ENCODE measurements at places on chromosomes 11 and 22.

GRCh38 chr11:118277312-118277711 lies 13.2 kb upstream of the MPZL2 start:
- DNase-seq: no peak

DNA sequence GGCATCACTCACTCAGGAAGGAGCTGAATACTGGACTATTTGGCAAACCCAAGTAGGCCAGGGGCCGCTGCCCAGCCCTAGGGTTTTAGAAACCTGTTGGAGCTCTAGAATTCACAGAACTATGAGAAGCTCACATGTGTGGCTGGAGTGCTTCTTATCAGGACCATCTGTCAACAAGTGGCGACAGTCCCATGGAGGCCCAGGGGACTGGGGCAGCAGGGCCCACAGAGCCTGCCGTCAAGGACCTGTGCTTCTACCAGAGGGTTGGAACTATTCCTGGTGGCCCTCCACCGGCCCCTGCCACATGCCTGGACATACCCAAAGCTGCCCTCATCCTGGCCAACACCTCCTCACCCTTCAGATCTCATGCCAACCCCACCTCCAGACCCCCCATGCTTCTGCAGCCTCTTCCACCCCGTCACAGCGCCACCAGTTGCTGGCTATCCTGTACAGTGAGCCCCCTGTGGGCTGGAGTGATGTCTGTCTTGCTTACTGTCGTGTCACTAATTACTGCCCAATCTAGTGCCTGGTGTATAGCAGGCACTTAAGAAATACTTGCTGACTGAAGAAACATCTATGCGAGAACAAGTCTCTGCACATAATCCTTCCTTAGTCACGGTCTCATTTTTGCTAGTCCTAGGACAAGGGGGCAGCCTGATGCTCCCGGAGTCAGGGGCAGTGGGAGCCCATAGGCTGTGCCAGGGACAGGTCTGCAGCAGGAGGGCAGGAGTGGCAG lies 27.2 kb upstream of the RASL10A start:
- DNase-seq: no peak

- DNase-seq: no peak
Measured at GRCh38 chr22:18119409-18120110, 9.0 kb downstream of the TUBA8 start.

- peak; percentile 31 for DNase-seq
Measured at GRCh38 chr11:64146036-64146955, 19.6 kb downstream of the MACROD1 start.

DNA sequence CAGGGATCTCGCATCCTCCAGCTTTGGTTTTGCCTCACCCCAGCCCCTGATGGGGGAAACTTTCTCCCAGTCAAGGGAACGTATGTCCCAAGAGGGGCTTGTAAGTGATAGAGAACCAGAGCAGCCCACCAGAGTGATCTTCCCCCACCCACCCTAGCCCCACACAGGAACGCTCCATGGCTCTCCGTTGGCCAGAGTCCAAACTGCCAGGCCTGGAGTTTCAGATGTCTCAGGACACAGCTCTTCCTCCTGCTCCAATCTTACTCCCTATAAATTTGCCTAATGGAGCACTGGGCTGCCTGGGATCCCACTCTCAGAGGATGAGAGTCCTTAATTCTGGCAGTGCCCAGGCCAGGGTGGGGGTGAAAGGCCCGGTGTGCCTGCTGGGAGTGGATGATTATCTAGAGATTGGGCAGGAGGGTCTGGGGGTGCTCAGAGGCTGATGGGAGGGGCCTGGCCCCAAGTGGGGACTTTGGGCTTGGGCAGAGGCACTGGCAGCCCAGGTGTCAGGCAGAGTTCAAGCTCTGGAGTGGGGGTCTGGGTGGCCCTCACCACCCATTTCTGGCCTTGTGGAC lies 79.9 kb downstream of the WNT7B start:
- DNase-seq: no peak

GRCh38 chr11:27700351-27701301 lies at the start of gene BDNF:
Gene BDNF (minus strand): TSS chr11:27700455. CDS start chr11:27658564, 41,891 bp downstream.
- DNase-seq: no peak

GRCh38 chr11:16781936-16782919 lies 43.8 kb downstream of the C11orf58 start:
- no peak for DNase-seq

DNA sequence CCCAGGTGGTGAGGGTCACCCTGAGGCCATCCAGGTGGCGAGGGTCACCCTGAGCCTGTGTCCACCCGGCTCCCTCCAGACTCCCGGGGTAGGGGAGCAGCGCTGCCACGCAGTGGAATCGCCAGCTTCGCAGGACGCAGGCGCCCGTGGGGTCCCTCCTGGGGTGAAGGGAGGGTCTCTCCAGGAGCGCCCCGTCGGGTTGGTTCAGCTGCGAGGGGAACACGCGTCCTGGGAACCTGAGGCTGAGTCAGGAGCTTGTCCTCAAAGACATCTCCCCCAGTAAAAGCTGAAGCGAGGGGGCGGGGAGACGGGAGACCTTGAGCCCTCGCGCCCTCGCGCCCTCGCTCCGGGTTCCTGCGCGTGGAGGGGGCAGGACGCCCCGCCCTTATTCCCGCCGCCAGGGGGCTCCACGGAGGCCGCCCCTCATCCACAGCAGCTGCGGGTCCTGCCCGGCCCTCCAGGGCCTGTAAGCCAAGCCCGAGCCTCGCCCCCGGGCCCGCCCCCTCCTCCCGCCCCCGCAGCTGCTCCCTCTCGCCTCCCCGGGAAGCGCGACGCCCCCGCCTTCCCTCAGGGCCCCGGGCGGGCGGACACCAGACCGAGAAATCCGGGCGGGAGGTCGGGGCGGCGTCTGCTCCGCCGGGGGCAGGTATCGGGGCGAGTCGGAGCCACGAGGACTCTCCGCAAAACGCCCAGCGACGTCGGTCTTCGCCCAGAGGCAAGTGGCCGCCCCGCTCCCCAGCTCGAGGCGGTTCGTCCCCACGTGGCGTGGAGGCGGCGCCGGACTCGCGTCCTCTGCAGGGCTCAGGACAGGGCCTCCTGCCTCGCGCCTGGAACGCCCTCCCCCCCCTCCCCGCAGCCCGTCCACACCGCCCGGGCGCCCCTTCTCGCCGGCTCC lies 22.8 kb downstream of the PIM3 start:
- DNase-seq: no peak

GRCh38 chr22:33112580-33112979 lies 54.4 kb upstream of the SYN3 start:
- DNase-seq: no peak

- DNase-seq: no peak
Measured at GRCh38 chr11:47980907-47981621, 705 bp downstream of the PTPRJ start.

GRCh38 chr11:14585438-14585837 lies 58.2 kb upstream of the PDE3B start:
- no peak for DNase-seq

DNA sequence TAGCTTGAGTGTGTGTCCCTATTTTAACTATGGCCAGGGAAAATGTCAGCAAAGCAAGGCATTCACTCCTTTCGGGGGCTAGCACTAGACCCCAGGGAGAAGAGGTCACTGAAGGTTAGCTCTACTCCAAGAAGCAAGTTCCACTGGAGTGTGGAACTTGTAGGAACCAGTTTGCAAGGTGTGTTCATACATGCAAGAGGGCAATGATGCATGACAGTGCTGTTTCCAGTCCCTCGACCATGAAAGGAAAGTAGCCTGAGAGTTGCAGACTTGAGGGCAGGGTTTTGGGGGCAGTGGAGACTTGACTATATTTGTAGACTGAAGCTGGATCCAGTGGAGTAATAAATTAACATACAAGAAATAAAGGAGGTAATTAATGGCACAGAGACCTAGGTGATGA lies 21.6 kb upstream of the SLC36A4 start:
- DNase-seq: no peak

DNA sequence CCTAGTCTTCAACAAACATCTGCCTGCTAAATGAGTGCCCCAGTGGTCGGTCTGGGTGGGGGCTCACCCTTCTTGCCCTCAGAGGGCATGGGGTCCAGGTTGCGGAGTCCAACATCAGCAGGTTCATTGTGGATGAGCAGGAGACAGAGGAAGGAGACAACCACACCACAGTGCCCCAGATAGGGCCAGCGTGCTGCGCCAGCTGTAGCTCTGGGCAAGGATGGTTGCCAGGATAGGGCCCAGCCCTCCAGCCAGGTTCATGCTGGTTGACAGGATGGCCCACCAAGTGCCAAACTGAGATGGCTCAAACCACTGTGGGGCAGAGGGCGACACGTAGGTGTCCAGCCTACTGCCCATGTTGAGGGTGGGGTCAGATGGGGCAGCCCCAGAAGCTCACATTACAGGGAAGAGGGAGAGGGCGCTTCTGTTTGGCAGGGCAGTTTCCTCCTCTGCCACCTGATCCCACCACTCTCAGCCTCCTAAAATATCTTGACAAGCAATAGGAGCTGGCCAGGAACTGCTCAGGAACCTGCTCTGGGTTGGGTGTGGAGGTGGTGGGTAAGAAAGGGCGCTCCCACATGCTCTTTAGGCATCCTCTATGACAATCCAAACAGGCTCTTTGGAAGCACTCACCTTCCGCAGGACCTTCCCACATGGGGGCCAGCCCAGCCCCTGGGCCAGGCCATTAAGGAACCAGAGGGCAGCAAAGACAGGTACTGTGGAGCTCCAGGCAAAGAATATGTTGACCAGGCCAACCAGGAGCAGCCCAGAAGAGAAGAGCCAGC lies 2.9 kb downstream of the SLC37A4 start:
- no peak for DNase-seq

GRCh38 chr11:67265633-67266448 lies 432 bp upstream of the GRK2 start:
- peak; percentile 71 for DNase-seq

DNA sequence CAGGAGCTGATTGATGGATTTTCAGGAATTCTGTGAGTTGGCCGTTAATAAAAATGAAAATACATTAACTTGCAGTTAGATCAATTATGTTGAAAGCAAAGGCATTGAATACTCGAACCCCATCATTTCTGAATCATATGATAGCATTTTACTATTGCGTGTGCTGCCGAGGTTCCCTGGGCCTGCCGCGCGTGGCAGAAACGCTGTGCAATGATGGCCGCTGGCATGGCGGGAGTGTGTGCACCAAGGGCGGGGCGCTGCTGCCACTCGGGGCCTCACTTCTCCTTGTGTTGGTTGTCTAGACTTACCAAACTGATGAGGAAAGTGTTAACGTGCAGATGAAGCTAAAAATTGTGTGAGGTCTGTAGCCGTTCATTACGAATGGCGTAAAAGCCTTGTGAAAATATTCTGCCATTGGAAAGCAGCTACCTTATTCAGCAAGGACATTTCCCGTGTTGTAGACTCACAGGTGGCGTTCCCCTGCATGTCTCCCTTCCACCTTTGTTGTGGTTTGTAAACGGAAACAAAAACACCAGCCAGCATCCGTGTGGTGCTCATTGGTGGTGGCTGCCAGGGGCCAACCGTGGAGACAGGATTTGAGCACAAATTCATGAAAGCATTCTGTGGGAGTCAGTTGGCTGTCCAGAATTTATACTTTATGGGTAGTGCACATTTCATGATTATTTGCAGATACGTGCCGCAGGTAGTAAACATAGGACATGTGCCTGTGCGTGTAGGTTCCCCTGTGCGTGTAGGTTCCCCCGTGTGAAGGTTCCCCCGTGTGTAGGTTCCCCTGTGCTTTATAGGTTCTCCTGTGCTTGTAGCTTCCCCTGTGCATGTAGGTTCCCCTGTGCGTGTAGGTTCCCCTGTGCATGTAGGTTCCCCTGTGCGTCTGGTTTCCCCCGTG lies 5.9 kb upstream of the GRAMD4 start:
- peak; percentile 72 for DNase-seq

- DNase-seq: no peak
Measured at GRCh38 chr11:126331286-126331685, 24.2 kb upstream of the ST3GAL4 start.

DNA sequence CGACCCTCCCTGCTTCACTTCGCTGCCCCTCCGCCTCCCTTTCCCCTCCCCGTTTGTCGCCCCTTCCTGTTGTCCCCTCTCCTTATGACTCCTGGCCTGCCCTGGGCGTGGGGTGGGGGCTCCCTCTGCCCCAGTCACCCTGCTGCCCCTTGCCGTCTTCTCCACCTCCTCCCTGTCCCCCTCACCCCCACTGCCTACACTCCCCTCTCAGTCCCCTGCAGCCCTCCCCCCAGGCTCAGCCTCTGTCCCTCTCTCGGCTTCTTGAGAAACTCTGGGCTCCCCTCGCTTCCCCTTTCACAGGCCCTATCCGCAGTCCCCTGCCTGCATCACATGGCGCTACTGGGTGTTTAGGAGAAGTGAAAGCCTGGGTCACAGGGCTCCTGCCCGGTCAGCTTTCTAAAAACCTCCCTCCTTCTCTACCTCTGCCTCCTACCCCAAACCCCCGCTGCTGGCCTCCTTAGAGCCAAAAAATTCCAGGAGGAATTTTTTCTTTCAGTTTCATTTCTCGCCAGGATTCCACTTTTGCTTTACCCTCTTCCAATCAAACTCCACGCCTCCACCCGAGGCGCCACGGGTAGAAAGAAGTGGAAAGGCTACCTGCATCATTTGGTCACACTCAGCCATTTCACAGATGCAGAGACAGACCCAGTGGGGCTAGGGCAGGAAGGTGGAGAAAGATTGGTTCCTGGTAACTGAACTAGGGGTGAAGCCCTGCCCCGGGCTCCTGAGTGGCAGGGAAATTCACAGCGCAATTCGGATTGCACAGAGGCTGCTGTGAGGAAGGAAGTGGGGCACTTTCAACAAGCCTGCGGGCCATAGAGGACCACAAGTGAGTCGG lies at the start of gene SLC15A3:
Gene SLC15A3 (minus strand): TSS at position 273 of the 838 bp plus-strand sequence. CDS start 625 bp downstream, outside the sequence.
- no peak for DNase-seq

- no peak for DNase-seq
Measured at GRCh38 chr11:88203604-88204003, 28.4 kb upstream of the RAB38 start.

All from activated effector memory CD4-positive, alpha-beta T cell treated with Interleukin-2 at 50 U/mL for 16 hours (primary cell).